ENCODE measurements at places on chromosomes 7 and 10.

- DNase-seq: no peak
Measured at GRCh38 chr7:78279032-78279431, 480.5 kb downstream of the PHTF2 start.

- no peak for DNase-seq
Measured at GRCh38 chr10:133122171-133122935, 34.6 kb downstream of the ADGRA1 start.

DNA sequence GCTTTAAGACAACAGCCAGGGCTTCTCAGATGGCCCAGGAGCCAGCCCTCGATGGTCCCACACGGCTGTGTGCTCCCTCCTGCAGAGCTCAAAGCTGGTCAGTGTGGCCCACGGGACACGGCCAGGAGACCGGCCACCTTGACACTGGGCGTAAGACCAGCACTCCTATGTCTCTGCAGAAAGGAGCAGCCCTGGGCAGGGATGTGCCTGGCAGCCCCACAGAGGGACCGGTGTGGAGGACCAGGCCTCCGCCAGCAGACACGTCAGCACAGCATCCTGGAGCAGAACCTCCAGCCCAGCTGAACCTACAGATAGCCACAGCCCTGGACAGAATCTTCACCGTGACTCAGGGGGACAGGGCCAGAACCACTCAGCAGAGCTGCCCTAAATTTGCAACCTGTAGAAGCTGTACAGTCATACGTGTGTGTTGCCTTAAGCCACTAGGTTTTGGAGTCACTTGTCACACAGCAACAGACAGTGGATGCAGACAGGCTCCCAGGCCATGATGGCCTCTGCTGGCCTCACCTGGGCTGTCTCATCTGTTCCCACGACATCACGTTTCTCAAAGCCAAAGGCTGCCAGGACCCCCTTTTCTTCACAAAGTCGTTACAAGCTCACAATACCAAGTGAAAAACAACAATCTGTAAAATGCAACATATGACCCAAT lies 132.4 kb downstream of the DIP2C start:
- DNase-seq: no peak

DNA sequence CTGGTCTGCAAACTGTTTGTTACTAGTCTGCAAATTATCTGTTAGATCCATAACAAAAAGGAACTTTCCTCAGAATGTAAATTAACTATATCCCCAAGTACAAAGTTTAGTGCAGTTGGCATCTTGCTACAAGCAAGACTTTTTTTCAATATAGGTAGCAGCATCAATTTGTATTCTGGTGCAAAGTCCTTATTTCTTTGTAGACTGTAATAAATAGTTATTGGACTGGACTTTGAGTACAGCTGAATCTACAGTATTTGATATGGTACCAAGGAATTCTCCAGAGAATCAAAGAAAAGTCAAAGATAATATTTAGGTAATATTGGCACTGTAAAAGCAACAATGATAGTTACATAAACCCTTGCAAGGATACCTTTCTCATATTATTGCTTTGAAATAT lies 89.6 kb downstream of the EXOC6 start:
- DNase-seq: no peak

DNA sequence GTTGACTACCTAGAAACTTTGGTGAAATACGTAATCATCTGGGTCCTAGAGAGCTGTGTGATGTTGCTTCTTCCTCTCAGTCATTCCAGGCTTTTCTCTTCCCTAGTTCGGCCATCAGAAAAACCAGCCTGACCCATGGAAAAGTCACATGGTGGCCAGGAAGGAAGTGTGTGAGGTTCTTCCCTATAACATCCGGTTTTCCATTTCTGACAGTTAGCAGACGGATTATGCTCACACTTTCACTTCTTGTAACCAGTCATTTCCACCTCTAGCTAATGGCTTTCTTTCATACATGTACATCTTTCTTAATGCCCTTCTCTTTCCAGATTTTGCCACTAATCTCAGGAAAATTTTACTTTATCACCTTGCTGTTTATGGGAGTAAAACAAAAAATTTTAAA lies 110.0 kb upstream of the GLCCI1 start:
- no peak for DNase-seq

DNA sequence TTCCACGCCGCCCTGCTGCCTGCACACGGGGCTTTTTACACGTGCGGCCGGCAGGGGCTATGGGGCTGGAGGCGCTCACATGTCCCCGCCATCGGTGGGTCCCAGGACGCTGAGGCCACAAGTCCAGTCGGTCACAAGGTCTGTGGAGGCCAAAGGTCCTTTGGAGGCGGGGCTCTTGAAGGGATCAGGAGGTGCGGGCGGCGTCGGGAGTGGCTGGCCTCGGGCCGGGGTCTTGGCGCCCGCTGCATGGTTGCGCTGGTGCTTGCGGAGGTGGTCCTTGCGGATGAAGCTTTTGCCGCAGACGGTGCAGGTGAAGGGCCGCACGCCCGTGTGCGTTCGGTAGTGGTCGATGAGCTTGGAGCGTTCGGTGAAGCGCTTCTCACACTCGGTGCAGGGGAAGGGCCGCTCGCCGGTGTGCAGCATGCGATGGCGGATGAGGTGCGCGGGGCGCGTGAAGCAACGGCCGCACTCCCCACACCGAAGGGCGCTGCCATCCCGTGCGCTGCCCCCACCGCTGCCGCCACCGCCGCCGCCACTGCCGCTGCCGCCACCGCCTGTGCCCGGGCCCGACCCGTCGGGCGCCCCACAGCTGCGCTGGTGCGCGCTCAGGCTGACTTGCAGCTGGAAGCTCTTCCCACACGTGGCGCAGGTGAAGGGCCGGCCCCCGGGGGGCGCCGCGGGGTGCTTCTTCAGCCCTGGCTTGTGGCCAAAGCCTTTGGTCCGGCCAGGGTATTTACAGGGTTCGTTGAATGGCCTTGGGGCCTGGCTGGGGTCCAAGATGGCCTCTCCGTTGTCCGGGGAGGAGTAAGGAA lies 13.7 kb upstream of the ZNF777 start:
- no peak for DNase-seq

- DNase-seq: no peak
Measured at GRCh38 chr10:83193026-83193425, 946.3 kb upstream of the GHITM start.
